Cardiac atrium fibroblast (primary cell): ENCODE measurements at places on chromosomes 12 and 14. TPM values are rescaled to one million over a fixed set of nuclear protein-coding genes. Genes with fewer than 3 reads are reported as not detected.

TAPBPL gene
- 12.6 and 19.3 TPM in 2 replicates for total RNA-seq

PLEKHH1 gene
- total RNA-seq, result under 0.01 TPM in 1 of 2 replicates, not detected in the other

KCNC2 gene
- not detected in 2 replicates for total RNA-seq

TCL1A gene
- not detected in 2 replicates for total RNA-seq

KRT73 gene
- not detected in 2 replicates for total RNA-seq

CFAP54 gene
- total RNA-seq, result 1.1 and 2.9 TPM in 2 replicates

ZDHHC22 gene
- not detected in 2 replicates for total RNA-seq

NINJ2 gene
- total RNA-seq, result 0.49 TPM in 1 of 2 replicates, not detected in the other

ITGB7 gene
- total RNA-seq, result 0.18 TPM in 1 of 2 replicates, not detected in the other

LHX5 gene
- not detected in 2 replicates for total RNA-seq

DHRS4 gene
- 31.2 and 36.6 TPM in 2 replicates for total RNA-seq

NANOG gene
- total RNA-seq, result not detected in 2 replicates

BLTP3B gene
- total RNA-seq, result 13.4 and 22.7 TPM in 2 replicates

SLC5A8 gene
- not detected in 2 replicates for total RNA-seq

PAN2 gene
- total RNA-seq, result 10.4 and 17.1 TPM in 2 replicates

KLRF1 gene
- total RNA-seq, result not detected in 2 replicates

TAS2R50 gene
- 0.49 TPM in 1 of 2 replicates, not detected in the other for total RNA-seq

KRT7 gene
- total RNA-seq, result 85.9 and 90.6 TPM in 2 replicates

PTHLH gene
- not detected in 2 replicates for total RNA-seq

WIF1 gene
- not detected in 2 replicates for total RNA-seq

TRPV4 gene
- 0.65 and 1.1 TPM in 2 replicates for total RNA-seq

PSEN1 gene
- 35.0 and 36.8 TPM in 2 replicates for total RNA-seq

SSTR1 gene
- 3.6 and 4.5 TPM in 2 replicates for total RNA-seq

CCER1 gene
- total RNA-seq, result not detected in 2 replicates

ADAM20 gene
- total RNA-seq, result under 0.01 TPM in 1 of 2 replicates, not detected in the other
